ENCODE measurements at places on chromosomes 7 and 10.

DNA sequence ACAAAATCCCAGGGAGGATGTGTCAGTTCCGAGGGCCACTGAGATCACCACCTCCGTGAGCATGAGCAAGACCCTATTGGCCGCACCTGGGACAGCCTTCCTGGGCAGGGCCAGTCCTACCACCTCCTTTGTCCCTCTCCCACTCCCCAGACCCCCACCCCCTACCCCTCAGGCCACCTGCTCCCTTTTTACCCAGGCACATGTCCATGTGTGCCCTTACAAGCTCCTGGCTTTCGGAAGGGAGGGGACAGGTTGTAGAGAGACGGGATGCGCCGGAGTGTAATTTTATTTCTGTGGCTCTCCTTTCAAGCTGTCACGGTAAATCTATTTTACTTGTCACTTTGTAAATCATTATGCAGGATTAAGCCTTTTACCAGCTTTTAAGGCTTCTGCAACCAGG, 20.9 kb downstream of the ZMIZ1 start:
- no peak for DNase-seq

DNA sequence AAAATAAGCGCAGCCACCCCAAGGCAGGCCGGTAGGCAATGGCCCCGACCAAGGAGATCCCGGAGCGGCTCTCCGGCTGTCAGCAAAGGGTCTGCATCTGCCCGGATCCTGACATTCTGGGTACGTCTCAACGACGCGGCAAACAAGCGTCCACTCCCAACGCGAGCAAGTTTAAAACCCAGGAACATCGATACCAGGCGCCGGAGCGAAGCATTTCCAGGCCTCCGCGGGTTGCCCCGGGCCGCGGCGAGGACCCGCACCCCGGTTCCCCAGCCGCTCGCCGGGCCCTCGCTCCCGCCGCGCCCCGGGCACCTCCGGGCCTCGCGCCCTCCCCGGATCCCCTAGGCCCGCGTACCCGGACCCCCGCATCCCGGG, 453 bp downstream of the URGCP start:
- DNase-seq = no peak

- DNase-seq = no peak
Measured at GRCh38 chr7:116801092-116801710, 61.2 kb upstream of the CAPZA2 start.

GRCh38 chr7:1992554-1992953, 240.2 kb downstream of the MAD1L1 start:
- DNase-seq = no peak

- DNase-seq = no peak
Measured at GRCh38 chr7:132084776-132085388, 491.4 kb downstream of the PLXNA4 start.

GRCh38 chr7:116433246-116433645, 66.3 kb upstream of the CAV2 start:
- DNase-seq = no peak

DNA sequence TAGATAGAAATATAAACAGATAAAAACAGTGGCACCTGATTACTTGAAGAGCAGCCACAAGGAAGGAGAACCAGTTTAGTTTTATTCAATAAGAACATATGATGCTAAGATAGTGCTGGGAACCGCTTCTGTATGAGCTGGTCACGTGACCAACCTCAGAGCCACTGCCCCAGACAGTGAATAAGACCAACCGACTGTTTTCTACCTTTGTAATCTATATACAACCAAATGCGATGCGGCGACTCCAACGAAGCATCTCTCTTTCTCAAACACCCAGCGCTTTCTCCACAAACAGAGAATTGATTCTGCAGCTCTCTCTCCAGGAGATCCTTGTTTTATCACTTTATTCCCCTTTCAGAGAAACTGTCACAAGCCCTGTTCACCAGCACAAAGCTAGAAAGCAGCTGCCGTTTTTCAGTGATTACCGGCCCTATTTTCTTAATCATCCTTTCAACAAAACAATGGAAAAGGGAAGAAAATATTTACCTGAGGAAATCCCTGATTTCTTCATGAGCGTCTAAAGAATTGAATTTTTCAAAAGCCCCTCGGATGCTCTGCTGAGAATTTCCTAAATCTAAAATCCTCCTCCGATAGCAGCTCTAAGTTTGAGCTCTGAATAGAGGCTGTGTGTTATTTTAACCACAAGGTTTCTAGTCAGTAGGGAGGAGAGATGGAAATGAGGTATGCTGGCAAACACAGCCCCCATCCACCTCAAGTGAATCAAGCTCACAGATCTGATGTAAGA, 55.7 kb upstream of the JCAD start:
- DNase-seq = no peak

DNA sequence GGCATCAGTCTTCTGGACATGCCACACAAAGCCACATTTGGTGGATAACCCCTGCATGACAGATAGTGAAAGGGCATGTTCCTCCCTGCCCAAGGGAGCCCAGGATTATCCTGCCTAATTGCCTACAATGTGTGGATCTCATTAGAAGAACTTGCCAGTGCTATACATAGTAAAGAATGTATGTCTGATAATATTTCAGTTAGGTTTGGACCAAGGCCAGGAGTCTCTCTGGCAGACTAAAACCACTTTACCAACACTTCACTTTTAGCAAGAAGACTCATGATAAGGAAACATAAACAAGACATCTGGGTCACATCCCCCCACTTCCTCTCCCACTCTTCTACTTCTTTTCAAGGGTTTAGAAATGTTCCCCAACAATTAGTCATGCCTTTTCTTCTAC, 196.7 kb downstream of the MTERF1 start:
- no peak for DNase-seq

DNA sequence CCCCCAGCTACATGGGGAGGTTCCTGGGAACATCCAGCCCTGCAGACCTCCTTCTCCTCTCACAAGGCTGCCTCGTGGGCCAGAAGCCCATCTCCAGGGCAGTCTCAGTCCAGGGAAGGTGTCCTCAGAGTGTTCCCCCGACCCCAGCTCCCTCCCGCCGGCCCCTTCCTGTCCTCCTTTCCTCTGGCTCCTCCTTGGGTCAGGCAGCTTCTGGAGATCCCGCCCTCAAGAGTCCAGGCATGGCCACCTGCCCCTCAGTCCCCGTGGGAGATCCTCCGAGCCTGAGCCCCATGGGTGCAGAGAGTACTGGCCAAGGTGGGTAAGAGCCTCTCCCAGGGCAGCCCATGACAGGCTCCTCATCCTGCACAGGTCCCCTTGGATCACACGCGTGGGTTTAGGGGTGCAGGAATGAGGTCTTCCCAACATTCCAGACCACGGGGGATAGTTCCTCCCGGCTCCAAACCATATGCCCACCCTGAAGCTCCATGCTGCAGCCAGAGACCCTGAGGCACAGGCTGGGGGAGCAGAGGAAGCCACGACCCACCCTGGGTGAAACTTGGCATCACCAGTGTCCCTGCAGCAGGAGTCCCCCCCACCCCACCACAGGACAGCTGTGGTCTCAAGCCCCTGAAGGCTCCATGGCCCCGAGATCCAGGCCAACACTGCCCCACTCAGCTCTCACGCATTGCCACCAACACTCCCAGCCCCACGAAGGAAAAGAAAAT, 65.5 kb downstream of the OAT start:
- DNase-seq = no peak

- no peak for DNase-seq
Measured at GRCh38 chr7:23012908-23013714, 819 bp downstream of the HYCC1 start.

- no peak for DNase-seq
Measured at GRCh38 chr7:43768887-43769272, 10.4 kb downstream of the BLVRA start.

- no peak for DNase-seq
Measured at GRCh38 chr10:88254091-88254490, 329.0 kb downstream of the RNLS start.

DNA sequence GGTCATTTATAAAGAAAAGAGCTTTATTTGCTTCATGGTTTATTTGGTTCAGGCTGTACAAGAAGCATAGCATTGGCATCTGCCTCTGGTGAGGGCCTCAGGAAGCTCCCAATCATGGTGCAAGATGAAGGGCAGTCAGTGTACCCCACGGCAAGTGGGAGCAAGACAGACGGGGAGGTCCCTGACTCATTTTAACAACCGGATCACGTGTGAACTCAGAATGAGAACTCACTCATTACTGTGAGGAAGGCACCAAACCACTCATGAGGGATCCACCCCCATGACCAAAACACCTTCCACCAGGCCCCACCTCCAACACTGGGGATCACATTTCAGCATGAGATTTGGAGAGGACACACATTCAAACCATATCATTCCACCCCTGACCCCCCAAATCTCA, 15.7 kb upstream of the CRYGN start:
- DNase-seq = no peak

DNA sequence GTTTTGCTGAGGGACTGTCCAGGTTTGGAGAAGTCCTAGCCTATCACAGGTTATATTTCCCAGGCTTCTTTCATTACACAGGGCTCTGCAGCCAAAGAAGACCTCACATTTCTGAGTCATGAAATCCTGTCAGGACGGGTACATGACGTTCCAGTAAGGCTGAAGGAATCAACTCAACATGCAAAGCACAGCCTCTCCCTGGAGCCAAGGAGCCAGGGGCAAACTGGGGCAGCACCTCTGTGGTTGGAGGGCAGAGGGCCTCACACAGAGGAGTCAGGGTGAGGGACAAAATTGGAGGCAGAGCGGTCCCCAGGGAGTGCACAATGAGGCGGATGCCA, 116.3 kb upstream of the GDF10 start:
- DNase-seq = no peak

GRCh38 chr7:27680610-27681009, 17.9 kb upstream of the HIBADH start:
- no peak for DNase-seq

- DNase-seq = peak; percentile 52
Measured at GRCh38 chr7:786472-787255, 45.6 kb upstream of the SUN1 start.
